Common myeloid progenitor, CD34-positive (primary cell): ENCODE measurements at places on chromosomes 3 and 15.

DNA sequence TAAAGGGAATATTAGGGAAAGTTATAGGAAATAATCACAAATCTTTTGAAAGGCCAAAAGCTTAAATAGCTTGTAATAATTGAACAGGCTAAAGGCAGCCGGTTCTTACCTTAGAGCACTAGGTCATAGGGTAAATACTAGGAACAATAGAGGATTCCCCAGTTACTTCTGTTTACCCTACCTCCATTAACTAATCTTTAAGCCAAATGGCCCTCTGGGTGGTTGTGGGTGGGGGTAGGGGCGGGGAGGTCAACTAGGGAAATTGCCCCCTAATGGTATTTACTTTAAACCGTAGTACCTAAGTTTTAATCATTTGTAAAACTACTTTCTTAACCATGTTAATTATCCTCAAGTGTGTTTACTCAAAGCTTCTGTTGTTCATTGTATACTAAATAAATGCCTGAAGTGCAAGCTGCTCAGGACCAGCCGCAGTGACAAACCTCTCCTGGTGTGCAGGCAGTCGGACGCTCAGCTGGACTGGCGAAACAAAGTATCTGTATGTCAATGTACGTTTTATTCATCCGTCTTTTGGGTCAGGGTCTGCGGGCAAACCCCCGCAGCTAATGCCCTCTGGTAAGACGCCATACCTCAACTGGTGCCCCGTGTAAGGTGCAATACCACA lies 18.9 kb downstream of the MAGEL2 start:
- no peak for DNase-seq

DNA sequence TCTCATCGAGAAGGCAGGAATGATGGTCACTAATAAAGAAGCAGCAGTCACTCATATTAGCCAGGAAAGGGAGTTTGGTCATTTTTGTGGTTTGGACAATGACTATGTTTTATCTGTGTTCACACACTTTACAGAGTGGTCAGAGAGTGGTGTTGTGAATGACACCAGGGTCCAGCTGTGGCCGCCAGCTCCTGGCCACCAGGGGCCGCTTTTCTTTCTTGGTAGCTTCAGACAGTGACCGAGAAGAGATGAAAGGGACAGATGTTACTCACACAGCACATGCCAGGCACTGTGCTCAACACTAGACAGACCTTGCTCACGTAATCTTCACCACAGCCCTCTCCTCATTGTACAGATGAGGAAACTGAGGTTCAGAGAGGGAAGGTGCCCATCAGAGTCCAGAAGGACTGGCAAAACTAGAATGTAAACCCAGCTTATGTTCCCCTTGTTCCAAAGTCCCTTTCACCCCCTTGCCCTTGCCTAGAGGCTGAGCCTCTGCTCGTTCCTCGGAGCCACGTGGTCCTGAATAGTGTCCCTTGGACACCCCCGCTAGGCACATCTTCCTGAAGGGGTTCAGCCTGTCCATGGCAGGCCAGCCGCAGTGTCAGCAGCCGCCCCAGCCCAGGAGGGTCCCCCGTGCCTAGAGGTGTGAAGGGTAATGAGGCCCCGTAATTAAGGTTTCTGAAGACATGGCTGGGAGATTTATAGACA lies 55.6 kb downstream of the CYP11A1 start:
- DNase-seq = no peak

DNA sequence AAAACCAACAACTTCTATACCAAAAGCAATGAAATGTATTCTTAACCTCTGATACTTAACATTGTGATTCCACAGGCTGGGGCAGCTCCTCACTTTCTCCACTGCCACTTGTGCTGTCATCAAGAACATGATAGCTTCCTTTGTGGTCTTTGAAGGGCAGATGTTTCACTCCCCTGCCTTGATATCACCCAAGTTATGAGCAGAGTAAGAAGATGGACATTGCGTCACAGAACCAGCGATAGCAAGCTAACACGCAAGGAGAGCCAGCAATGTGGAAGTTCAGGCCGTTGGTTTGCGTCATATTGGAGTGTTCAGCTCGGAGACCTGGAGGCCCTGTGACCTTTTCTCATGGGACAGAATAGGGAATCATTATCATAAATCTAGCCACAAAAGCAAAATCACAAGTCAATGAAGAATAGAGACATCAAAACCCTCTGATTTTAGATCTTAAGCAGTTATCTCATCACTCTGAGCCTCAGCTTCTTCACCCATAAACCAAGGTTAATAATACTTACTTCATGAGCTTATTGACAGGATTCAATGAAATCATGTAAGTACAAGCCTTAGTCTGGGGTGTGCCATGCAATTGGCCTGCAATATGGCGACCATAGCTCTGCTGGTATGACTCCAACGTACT lies 183.8 kb upstream of the THBS1 start:
- peak; percentile 87 for DNase-seq

DNA sequence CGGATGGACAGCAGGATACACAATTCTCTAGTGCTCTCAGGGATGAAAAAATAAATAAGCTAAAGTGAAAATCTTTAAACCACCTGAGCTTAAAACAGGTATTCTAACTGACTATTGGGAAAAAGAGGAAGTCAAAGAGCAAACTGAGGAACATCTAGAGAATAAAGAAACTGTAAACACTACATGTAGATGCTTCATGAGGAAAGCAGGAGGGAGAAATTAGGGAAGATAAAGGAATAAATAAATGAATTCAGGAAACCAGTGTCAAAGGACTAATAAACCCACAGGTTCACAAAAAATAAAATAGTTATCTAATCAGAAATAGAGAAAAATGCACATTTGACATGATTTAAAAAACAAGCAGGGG lies 525 bp upstream of the MCCC1 start:
- no peak for DNase-seq

- DNase-seq = peak; percentile 22
Measured at GRCh38 chr3:85781806-85782205, 823.0 kb downstream of the CADM2 start.

DNA sequence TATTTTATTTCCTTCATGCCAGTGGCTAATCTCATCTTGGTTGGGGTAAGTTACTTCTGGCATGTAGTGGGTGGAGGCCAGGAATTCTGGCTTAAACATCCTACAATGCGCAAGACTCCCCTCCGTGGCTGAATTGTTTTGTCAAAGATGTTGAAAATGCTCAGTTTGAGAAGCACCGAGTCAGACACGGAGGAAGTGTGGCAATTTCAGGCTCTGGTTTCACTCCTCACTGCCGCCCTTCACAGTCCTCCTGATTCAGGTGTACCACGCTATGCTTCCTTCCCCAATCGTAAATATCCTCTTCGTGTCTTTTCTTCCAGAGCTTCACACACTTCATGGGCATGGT lies 150.7 kb downstream of the OPA1 start:
- DNase-seq = peak; percentile 39

DNA sequence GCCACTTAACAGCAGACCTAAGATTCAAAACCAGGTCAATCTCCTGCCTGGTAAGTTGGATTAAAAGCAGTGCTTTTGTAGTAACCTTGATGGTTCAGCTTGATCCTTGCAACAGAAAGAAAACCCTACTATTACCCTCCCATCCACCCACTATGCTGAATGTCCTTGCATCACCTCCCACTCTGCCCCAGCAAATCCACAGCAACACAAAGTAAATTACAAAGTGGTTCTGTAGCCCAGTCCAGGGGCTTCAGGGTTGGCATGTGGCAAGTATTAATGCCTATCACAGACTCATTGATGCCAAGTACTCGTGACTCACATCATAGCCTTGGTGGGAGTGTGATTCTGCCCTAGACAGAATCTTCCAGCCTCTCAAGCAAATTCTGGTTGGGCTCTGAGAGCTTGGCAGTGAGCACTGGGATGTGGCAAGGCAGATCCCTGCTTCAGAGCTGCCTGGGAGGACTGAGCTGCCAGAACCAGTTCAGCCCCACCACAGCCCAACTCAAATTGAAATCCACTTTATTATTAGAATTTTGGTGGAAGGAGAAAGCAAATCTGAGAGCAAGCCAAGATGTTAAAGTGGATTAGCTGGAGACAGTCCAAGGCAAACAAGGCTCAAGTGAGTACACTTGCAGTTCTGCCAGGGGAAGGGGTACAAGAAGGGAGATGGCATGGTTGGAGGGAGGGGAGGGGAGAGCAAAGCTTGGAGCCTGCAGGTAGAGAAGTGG lies 225.8 kb upstream of the UMPS start:
- no peak for DNase-seq

DNA sequence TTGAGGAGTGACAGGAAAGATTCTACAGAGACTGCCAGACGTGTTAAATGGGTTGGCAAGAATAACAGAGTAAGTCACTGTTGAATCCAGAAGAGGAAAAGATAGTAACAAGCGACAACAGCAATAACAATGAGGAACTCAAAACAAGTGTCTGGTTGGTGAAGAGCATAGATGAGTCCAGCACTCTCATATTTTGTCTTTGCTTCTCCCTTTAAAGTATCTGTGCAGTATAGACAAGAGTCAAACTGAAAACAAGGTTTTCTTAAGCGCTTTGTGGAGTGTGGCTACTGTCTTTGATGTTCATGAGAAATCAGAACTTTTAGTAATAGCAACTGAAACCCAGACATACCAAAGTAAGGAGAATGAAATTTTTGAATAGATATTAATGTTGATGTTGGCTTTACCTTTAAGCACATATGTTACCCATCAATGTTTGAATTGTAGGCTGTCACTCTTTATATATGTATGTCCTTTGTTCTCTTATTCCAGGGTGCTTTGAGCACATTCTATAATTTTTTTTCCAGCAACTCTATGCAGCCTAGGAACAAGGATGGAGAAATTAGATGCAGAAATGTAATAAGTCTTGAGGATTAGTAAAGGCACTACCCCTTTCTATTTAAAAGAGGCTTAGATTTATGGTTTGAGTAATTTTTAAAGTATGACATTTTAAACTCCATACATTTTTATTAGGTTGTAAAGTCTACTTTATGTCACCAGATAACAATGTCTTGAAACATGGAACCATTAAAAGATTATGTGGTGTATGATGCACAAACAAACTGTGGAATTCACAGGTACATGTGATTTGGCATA lies 185.5 kb downstream of the NFKBIZ start:
- no peak for DNase-seq

- no peak for DNase-seq
Measured at GRCh38 chr3:196654735-196655090, 15.2 kb downstream of the NRROS start.

- DNase-seq = no peak
Measured at GRCh38 chr3:185042312-185043050, 110.4 kb downstream of the C3orf70 start.

- no peak for DNase-seq
Measured at GRCh38 chr3:49124991-49125670, 4.5 kb upstream of the USP19 start.

DNA sequence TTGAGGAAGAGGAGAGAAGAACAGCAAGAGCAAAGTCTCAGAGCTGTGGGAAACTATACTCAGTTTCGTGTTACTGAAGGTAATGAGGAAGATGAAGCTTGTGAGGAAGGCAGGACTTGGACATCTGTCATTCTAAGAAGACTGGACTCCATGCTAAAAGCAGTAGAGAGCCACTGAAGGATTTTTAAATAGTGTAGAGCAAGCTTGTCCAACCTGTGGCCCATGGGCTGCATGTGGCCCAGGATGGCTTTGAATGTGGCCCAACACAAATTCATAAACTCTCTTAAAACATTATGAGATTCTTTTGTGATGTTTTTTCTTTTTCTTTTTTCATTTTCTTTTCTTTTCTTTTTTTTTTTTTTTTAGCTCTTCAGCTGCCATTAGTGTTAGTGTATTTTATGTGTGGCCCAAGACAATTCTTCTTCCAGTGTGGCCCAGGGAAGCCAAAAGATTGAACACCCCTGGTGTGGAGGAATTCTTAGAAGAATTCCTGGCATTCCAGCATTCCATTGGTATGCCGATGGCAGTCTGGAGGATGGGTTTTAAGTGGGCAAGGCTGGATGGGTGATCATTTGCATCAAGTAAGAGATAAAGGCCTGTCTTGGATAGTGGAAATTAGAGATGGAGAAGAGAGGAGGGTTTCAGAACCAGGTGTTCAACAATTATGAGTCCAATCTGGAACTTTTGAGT lies 6.9 kb upstream of the NFKBIZ start:
- no peak for DNase-seq

- peak; percentile 87 for DNase-seq
Measured at GRCh38 chr3:128784232-128784631, 58.2 kb downstream of the RAB7A start.

GRCh38 chr3:107394502-107394901 lies 17.3 kb downstream of the CCDC54 start:
- DNase-seq = no peak

GRCh38 chr15:41801850-41802455 lies 25.9 kb upstream of the JMJD7 start:
- no peak for DNase-seq

- DNase-seq = peak; percentile 83
Measured at GRCh38 chr15:63448266-63448665, 56.1 kb upstream of the USP3 start.

DNA sequence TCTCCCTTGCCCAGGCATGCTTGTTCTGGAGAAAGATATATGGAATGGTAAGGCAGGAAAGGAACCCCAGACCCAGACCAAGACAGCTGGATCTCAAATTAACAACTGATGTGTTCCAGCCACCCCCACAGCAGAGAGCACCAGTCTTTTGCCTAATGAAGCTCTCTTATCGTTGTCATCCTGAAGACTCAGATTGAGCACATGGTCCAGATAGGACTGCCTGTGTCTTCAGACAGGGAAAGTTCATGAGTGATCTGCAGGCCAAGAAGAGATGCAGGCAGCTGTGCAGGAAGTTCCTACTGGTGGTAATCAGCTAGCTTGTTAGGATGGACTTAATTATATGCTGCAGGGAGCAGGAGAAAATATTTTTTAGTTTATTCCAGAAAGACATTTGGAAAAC lies 53.3 kb downstream of the PPP2R3A start:
- DNase-seq = no peak

GRCh38 chr3:30602946-30603345 lies 3.5 kb upstream of the TGFBR2 start:
- DNase-seq = peak; percentile 77

- peak; percentile 18 for DNase-seq
Measured at GRCh38 chr3:86180696-86181095, 810.3 kb downstream of the VGLL3 start.

GRCh38 chr3:119681279-119681678 lies 4.1 kb upstream of the COX17 start:
- DNase-seq = peak; percentile 65

DNA sequence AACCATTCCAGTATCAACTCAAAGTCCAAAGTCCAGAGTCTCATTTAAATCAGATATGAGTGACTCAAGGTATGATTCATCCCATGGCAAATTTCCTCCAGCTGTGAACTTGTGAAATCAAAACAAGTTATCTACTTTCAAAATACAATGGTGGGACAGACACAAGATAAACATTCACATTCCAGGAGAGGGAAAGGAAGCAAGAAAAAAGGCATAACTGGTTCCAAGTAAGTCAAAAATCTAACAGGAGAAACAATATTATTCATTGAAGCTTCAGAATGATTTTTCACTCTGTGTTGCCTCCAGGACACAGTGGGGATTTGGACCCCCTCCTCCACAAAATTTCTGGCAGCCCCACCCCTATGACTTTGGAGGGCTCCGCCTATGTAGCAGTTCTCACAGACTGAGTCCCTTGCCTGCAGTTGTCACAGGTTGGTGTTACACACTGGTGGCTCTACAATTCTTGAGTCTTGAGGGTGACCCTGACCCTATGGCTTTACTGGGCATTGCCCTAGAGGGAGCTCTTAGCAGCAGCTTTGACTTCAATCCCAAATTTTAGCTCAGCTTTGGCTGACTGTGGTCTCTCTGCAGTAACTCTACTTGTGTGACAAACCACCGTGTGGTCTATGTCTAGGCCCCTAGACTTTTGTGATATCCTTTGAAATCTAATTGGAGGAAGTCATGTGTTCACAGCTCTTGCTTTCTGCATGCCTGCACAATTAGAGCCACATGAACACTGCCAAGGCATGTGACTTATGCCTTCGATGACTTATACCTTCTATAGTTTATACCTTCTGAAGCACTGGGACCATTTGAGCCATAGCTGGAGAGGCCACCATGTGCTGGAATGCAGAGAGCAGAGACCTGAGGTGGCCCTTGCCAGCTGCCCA lies 644.2 kb downstream of the GRM7 start:
- DNase-seq = no peak
